ENCODE measurements at places on chromosomes 12 and 14. TPM values are rescaled to one million over a fixed set of nuclear protein-coding genes. Genes with fewer than 3 reads are reported as not detected.

Gene DPPA3
- 4.6 TPM for total RNA-seq

Gene MYO1A
- 1.7 TPM for total RNA-seq

Gene RASSF9
- total RNA-seq, result 0.88 TPM

Gene ITGA5
- 189 TPM for total RNA-seq

Gene DAO
- not detected for total RNA-seq

Gene SOAT2
- total RNA-seq, result 0.71 TPM

Gene FOXA1
- total RNA-seq, result 41.2 TPM

- no peak overlapping the region for H3K4me3 ChIP-seq
- no peak overlapping the region for H3K27ac ChIP-seq
- DNase-seq, result no peak
- H3K4me1 ChIP-seq, result no peaks in the 10 kb centered on the region
- no peaks in the 10 kb centered on the region for H3K36me3 ChIP-seq
- no peaks in the 10 kb centered on the region for H3K27me3 ChIP-seq
These were observed 7.0 kb downstream of the MYL2 start for GRCh38 chr12:110913119-110914056.

GRCh38 chr14:61678975-61679374 lies 16.3 kb upstream of the HIF1A start:
- DNase-seq, result peak; percentile 77
- no peaks in the 10 kb centered on the region for H3K27me3 ChIP-seq
- peaks cover 7% of the 10 kb centered on the region for H3K4me1 ChIP-seq

- DNase-seq, result peak; percentile 57
- no peaks in the 10 kb centered on the region for H3K36me3 ChIP-seq
- H3K4me1 ChIP-seq, result no peaks in the 10 kb centered on the region
- H3K27ac ChIP-seq, result no peak overlapping the region
- no peaks in the 10 kb centered on the region for H3K27me3 ChIP-seq
These were observed 96.0 kb downstream of the CNTN1 start for GRCh38 chr12:40788276-40788675.

- H3K36me3 ChIP-seq, result no peaks in the 10 kb centered on the region
These were observed 359.0 kb downstream of the NAV3 start for GRCh38 chr12:78189656-78190055.

DNA sequence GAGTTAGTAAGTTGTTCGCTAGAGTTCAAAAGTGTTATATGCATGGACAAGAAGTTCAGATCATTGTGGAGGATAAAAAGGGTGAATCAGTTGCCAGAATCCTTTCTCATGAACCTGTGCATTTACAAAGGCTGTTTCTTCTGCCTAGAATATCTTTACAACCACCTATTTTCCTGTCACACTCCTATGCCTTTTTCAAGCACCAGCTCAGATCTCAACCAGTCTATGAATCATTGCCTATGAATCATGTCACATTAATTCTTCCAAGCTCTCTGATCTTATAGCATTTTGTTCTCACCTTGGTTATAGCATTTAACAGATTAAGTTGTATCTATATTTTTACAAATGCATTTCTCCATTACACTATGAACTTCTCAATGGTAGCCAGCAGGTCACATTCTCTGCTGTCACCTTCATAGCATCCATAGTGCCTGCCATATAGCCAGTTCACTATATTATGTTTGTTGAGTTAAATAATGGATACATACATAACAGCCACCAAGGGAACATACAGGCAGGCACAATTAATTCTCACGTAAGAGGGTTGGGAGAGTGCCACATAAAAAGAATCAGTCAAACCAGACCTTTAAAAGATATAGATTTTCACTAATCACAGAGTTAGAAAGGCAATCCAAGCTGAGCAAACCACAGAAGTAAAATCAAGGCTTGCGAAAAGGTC lies 573.0 kb downstream of the FOXG1 start:
- H3K4me3 ChIP-seq, result no peak overlapping the region
- no peak overlapping the region for H3K27ac ChIP-seq
- H3K36me3 ChIP-seq, result no peaks in the 10 kb centered on the region
- H3K4me1 ChIP-seq, result no peaks in the 10 kb centered on the region
- no peaks in the 10 kb centered on the region for H3K27me3 ChIP-seq

- H3K27me3 ChIP-seq, result no peaks in the 10 kb centered on the region
- no peak overlapping the region for H3K27ac ChIP-seq
- no peak for DNase-seq
- no peaks in the 10 kb centered on the region for H3K4me1 ChIP-seq
- H3K4me3 ChIP-seq, result no peak overlapping the region
- H3K36me3 ChIP-seq, result peaks cover 72% of the 10 kb centered on the region
These were observed 105.1 kb downstream of the KTN1 start for GRCh38 chr14:55684956-55685584.

GRCh38 chr14:61076556-61076955 lies 95.5 kb downstream of the SLC38A6 start:
- H3K27ac ChIP-seq, result no peak overlapping the region
- H3K4me1 ChIP-seq, result no peaks in the 10 kb centered on the region
- H3K4me3 ChIP-seq, result no peak overlapping the region
- no peak for DNase-seq
- no peaks in the 10 kb centered on the region for H3K36me3 ChIP-seq
- no peaks in the 10 kb centered on the region for H3K27me3 ChIP-seq

DNA sequence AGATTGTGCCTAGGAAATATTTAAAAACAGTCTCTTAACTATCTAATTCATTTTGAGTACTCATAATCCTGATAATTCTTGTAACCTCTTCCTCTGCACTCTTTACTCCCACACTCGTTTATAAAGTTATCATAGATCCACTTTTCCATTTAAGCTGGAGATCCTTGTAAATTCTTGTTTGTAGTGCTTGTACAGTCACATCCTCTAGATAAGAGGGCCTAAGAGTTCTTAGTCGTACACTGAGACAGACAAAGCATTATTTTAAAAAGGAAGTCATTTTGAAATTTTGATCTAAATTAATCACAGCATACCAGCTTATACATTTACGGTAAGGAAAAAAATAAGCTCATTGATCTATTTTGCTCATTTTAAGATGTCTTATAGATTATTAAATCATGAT lies 42.5 kb downstream of the LMO3 start:
- H3K4me3 ChIP-seq, result no peak overlapping the region
- no peaks in the 10 kb centered on the region for H3K4me1 ChIP-seq
- no peak overlapping the region for H3K27ac ChIP-seq
- no peak for DNase-seq

- DNase-seq, result no peak
- no peaks in the 10 kb centered on the region for H3K36me3 ChIP-seq
- H3K4me1 ChIP-seq, result no peaks in the 10 kb centered on the region
- H3K27me3 ChIP-seq, result no peaks in the 10 kb centered on the region
These were observed 202.9 kb upstream of the ATXN7L3B start for GRCh38 chr12:74334780-74335179.

GRCh38 chr12:96387981-96388380 lies 12.3 kb downstream of the CDK17 start:
- no peaks in the 10 kb centered on the region for H3K4me1 ChIP-seq
- H3K36me3 ChIP-seq, result peaks cover 3% of the 10 kb centered on the region
- DNase-seq, result no peak

GRCh38 chr12:26817183-26817591 lies 15.8 kb downstream of the ITPR2 start:
- H3K36me3 ChIP-seq, result no peaks in the 10 kb centered on the region
- no peaks in the 10 kb centered on the region for H3K4me1 ChIP-seq
- H3K27me3 ChIP-seq, result no peaks in the 10 kb centered on the region
- H3K4me3 ChIP-seq, result no peak overlapping the region
- DNase-seq, result no peak

- H3K27me3 ChIP-seq, result no peaks in the 10 kb centered on the region
- no peak for DNase-seq
- H3K4me3 ChIP-seq, result no peak overlapping the region
- no peak overlapping the region for H3K27ac ChIP-seq
These were observed 4.3 kb downstream of the OASL start for GRCh38 chr12:121034616-121035305.

DNA sequence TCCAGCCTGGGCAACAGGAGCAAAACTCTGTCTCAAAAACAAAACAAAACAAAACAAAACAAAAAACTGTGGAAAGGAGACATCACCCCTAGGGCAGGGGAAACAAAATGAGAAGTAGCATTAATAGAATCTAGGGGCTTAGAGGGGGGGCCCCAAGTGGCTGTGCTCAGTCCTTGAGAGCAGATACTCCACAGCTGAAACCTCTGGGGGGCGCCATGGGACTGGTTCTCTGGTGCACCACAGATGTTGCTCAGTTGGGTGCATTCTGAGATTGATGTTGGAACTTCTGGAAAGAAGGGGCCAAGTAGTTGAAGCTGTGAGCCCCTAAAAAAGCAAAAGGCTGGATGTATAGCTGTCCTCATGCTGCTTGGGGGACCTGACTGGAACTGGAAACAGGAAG lies 11.8 kb upstream of the SYNE2 start:
- no peak overlapping the region for H3K4me3 ChIP-seq
- H3K27me3 ChIP-seq, result no peaks in the 10 kb centered on the region
- no peaks in the 10 kb centered on the region for H3K36me3 ChIP-seq
- no peak overlapping the region for H3K27ac ChIP-seq

- DNase-seq, result peak; percentile 51
- H3K27me3 ChIP-seq, result no peaks in the 10 kb centered on the region
- H3K36me3 ChIP-seq, result no peaks in the 10 kb centered on the region
- no peak overlapping the region for H3K27ac ChIP-seq
- peak overlapping the region; percentile 66 for H3K4me3 ChIP-seq
These were observed 22.4 kb upstream of the RNU6-8 start for GRCh38 chr14:32225378-32225920.

Measured in endodermal cell (in vitro differentiated cells).